Stimulated activated CD4-positive, alpha-beta T cell treated with anti-CD3 and anti-CD28 coated beads, Interleukin-4, amount 100 ng/mL, for 24 hours (primary cell): ENCODE measurements at places on chromosomes 3 and 15.

DNA sequence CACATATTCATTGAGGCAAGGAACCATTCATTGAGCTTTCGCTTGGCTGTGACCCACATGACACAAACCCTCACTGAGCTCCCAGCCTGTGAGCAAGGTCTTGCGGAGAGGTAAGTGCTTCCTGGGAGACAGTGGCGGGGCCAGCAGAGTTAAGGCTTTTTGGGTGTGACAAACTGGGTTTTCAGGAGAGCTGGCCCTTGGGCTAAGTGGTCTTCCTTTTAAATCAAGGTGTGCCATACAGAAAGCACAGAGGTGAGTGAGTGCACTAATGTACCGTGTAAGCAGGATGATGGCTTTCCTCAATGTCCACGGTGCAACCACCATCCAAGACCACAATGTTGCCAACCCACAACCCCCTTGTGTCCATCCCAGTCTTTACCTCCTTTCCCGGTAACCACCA lies 28.6 kb downstream of the POMGNT2 start:
- no peak for DNase-seq

- peak; percentile 98 for DNase-seq
These were observed at the start of gene TMF1 for GRCh38 chr3:69051756-69052471. TMF1 (minus strand) TSS chr3:69052333; CDS start chr3:69052086, 247 bp downstream.

GRCh38 chr3:37598808-37599581 lies 262.7 kb upstream of the CTDSPL start:
- DNase-seq: no peak

DNA sequence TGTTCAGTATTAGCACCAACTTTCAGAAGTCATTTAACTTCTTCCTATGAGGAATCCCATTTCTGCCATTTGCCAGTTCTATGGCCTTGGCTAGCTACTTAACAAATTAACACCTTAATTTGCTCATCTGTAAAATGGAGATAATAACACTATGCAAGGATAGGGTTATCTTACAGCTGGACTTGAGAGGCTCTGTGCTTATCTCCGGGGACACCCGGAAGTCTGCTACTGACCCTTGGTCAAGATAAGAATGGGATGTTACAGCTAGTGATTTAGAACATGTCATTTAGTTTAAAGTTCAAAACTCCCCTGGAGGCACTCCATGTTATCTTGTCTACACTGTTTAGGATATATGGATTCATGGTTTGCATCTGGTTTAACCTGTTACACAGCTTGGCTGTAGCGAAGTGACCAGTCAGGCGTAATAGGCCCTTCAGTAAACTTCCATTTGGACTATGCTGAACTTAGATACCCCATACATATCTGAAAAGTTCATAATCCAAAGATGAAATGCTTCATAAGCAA lies 156.0 kb upstream of the CD96 start:
- DNase-seq: no peak

GRCh38 chr3:12545473-12545791 lies at the start of gene MKRN2OS:
MKRN2OS (minus strand) TSS chr3:12545499; CDS start chr3:12545464, 35 bp downstream.
- DNase-seq: no peak

DNA sequence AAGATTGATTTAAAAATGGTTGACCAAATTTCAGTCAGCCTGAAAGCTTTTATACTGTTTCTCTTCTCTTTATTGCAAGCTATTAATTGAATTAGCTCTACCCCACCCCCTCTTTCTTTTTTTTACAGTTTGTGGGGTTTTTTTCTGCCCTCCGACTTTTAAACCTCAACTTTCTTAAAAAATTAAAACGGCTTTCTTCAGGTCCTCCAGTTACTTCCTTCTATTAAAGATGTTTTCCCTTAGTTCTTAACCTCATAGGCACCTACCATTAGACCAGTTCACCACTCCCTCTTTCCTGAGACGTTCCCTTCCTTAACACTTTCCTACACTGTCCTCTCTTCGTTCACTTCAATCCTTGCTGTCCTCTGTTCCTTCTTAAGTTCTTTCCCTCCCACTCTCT lies 52.4 kb downstream of the ATP8B4 start:
- DNase-seq: no peak
